ENCODE measurements at places on chromosomes 11 and 22.

- DNase-seq = no peak
Observed at GRCh38 chr11:1938343-1939005, 8.7 kb upstream of the MRPL23 start.

- peak; percentile 46 for DNase-seq
Observed at GRCh38 chr11:90288212-90288821, 65.5 kb upstream of the CHORDC1 start.

GRCh38 chr11:30245621-30246020, 14.8 kb downstream of the FSHB start:
- no peak for DNase-seq

DNA sequence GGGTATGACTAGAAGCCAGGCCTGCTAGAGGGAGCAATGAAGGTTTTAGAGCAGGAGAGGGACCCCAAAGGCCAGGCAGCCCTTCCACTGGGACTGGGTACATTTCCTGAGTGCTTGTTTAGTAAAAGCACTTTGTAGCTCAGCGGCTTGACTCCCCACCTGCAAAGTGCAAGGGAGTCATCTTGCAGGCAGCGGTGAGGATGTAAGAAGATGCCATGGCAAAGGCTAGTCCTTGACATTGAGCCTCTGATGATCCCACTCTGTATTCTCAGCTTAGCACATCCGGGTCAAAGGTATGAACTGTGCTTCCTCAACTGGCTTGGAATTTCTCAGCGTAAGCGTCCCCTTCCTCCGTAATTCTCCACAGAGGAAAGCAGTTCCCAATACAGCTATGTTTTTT, 3.1 kb upstream of the UBE2L3 start:
- no peak for DNase-seq

DNA sequence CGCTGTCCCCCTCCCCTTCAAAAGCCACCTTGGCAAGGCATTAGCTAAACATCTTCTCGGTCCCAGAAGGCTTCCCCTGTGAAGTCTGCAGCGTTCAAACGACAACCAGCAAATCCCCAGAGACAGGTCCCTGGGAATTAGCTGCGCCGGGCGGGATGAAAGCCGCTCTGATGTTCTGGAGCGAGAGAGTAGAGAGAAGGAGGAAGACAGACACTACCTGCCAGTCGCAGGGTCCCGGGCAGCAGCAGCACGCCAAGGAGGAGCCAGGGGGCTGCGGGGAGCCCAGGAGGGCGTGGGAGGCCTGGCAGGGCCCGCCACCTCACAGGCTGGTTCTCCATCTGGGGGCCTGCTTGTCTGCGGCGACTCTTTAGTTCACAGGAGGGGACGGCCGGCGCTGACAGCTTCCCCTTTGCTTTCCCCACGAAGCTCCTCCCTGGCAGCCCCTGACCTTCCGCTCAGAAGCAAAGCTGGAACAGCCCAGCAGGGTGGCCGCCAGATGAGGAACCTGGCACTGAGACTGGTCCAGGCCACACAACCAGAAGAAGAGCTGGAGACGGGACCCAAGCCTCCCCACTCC, at the start of gene NFAM1:
TSS of gene NFAM1 (minus strand) at position 384 of the 577 bp plus-strand sequence. CDS start at position 338, 46 bp downstream.
- no peak for DNase-seq

DNA sequence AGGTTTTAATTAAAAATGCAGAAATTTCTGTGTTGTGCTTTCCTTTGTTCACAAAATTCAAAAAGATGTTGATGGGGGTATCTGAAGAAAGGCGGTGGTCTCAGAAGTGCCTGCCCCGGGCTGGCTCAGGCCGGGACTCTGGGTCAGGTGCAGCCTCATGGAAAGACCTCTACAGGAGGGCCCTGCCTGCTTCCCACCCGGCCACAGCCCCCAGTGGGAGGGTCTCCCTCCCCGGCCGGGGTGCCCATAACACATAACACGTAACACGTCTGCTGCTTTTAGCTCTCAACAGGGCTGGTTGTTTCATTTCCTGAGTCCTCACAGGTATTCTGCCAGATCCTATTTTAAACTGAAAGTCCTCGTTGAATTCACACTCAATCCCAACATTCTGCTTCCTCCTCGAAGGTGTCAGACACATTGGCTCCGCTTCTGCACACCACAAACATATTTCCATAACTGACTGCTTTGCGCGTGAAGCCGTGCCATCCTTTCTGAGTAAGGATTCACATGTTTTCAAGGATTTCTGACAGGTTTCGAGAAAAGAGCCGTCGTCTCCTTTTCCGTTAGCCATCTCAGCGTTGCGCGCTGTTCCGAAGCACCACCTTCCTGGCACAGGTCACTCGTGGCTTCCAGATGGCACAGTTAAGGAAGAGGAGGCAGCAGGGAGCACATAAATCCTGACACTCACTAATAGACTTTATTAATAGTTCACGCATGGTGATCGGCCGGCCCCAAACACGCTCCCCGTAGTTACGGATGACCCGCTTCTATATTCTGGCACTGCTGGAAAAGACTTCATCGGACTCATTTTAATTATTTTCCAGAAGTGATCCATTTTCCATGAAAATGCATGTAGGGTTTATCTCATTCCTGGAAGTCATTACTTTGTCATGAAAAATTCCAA, 569.3 kb downstream of the BRD1 start:
- DNase-seq = no peak

DNA sequence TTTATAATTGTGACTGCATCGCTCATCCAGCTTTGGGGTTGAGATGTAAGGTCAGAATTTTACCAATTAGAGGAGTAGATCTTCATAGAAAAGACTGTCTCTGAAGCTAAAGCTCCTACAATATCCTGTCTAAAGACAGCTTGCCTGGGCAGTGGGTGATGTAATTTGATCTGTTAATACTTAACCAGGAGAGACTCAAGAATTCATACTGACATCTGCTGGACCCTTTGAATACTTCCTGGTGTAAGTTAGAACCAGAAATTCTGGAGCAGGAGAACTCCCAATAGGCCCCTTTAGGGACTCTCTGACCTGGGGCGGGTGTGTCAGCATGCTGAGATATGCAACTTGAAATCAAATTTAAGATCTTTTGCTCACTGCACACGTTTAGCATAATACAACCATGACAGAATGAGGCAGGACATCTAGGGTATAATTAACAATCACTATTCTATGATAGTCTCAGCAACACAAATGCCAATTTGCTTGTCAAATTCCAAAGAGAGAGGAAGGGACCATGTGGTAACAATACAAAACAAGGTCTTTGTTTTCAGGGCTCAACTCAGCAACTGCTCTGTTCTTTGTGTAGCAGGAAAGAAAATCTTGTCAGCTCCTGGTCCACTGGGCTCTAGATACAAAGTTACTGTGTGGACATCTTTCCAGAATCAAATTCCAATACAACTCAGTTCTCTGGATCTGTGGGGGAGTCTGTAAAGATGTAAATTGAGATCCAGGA, 143.9 kb downstream of the INSC start:
- DNase-seq = peak; percentile 53

DNA sequence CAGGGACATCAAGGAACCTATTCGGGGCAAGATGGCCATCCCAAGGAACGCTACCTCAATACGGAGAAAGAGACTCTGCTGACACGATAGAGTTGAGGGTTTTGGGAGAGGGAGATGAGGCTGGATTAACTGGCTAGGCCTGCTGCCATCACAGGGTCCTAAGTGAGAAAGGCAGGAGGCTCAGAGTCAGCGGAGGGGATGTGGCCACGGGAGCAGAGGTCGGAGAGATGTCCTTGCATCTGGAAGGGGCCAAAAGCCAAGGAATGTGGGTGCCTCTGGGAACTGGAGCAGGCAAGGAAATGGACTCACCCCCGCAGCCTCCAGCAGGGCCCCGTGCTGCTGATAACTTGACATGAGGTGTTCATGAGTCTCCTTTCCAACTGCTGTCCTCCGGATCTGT, 31.0 kb upstream of the RFPL3 start:
- DNase-seq = no peak

DNA sequence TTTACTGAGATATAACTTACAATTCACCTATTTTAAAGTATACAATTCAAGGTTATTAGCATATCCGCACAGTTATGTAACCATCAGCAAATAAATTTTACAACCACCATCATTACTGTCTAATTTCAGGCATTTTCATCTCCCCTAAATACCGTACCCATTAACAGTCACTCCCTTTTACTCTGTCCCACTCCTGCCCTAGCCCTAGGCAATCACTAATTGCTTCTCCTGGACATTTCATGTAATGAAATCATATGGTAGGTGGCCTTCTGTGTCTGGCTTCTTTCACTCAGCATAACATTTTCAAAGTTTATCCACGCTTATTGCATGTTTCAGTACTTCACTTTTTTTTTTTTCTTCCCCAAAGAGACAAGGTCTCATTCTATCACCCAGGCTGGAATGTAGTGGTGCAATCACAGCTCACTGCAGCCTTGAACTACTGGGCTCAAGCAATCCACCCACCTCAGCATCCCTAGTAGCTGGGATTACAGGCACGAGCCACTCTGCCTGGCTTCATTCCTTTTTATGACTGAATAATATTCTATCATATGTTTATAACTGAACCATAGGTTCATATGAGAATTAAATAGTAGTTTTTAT, 61.4 kb upstream of the CHRM4 start:
- peak; percentile 33 for DNase-seq

DNA sequence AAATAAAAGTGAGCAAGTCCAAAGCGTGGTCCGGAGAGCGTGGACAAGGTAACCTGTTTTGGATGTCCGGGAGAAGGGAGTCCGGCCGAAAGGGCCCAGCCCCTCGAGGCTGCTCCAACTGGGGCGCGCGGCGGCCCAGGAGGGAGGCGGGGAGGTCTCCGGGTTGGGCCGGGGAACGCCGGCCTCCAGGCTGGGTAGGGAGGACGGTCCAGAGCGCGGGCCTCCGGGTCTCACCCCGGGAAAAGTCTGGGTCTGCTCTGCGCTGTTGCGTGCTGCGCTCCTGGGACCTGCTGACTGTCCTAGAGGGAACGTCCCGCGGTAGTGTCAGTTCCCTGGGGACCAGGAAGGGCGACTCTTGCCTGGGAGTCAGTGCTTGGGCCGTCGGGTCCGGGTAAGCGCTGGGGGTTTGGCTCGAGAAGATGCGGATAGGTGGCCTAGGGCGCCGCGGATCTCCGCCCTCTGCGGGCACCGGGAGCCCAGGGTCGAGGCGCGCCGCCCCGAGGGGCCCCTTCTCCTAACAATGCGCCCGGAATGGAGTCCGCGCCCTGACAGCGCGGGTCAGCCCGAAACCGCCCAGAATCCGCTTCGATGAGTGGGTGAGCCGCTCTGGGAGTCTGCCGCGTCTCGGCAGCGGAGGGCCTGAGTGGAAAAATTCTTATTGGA, 988 bp upstream of the FLI1 start:
- peak; percentile 80 for DNase-seq

DNA sequence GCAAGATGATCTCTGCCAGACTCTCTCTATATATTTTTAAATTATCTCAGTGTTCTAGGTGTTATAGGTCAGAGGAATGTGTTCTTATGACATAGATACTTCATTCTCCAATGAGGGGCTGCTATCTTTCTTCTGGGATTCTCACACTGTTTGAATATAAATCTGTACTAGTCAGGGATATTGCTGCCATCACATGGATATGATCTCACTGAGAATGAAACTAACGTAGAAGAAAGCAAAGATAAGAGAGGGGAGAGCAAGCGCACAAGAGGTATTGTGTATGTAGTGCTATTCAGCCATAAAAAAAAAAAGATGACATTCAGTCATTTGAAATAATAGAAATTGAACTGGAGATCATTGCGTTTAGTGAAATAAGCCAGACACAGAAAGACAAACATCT, 42.2 kb upstream of the SLC36A4 start:
- DNase-seq = no peak
